ENCODE measurements at places on chromosomes 16 and 17. TPM values are rescaled to one million over a fixed set of nuclear protein-coding genes. Genes with fewer than 3 reads are reported as not detected.

GRCh38 chr17:79137015-79137788 is 62.6 kb downstream of the ENGASE start:
- no peak for DNase-seq

GRCh38 chr17:41734139-41734948 is at the start of gene HAP1:
TSS of gene HAP1 (minus strand) at chr17:41734643. CDS start at chr17:41734634, 9 bp downstream.
- peak; percentile 8 for DNase-seq

- DNase-seq: no peak
Measured at GRCh38 chr17:74403512-74404137, 28.3 kb upstream of the GPRC5C start.

DNA sequence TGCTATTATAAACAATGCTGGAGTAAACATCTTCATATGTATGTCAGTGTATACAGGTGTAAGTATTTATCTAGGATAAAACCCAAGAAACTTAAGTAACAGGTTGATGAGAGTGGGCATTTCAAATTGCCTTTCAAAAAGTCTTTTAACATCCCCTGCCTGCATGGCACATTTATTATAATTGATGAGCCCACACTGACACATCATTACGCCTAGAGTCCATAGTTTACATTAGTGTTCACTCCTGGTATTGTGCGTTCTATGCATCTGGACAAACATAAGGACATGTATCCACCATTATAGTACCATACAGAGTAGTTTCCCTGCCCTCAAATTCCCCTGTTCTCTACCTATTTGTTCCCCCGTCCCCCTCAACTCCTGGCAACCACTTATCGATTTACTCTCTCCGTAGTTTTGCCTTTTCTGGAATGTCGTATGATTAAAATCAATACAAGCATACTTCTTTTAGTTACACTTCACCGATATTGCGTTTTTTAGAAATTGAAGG is 53.7 kb downstream of the NACA2 start:
- no peak for DNase-seq

The UNKL gene
- total RNA-seq: 3.6 TPM

GRCh38 chr17:73325527-73325842 is 13.7 kb upstream of the CDC42EP4 start:
- peak; percentile 63 for DNase-seq

The CETP gene
- total RNA-seq: not detected

DNA sequence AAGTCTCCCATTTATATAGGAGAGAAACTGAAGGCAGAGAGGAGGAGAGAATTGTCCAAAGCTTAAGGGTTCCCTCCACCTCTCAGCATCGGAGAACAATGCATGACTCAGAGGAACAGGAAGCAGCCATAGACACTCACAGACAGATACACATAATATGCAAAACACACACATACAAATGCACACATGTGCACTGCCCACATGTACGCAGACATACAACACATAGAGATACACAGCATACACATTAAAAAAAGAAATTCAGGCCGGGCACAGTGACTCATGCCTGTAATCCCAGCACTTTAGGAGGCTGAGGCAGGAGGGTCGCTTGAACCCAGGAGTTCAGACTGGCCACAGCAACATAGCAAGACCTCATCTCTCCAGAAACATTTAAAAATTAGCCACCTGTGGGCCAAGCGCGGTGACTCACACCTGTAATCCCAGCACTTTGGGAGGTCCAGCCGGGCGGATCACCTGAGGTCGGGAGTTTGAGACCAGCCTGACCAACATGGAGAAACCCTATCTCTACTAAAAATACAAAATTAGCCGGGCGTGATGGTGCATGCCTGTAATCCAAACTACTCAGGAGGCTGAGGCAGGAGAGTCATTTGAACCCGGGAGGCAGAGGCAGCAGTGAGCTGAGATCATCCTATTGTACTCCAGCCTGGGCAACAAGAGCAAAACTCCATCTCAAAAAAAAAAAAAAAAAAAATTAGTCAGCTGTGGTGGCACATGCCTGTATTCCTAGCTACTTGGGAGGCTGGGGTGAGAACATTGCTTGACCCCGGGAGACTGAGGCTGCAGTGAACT is 11.3 kb downstream of the ERAL1 start:
- DNase-seq: no peak

GRCh38 chr16:9226924-9227323 is 135.5 kb downstream of the HAPSTR1 start:
- DNase-seq: no peak

DNA sequence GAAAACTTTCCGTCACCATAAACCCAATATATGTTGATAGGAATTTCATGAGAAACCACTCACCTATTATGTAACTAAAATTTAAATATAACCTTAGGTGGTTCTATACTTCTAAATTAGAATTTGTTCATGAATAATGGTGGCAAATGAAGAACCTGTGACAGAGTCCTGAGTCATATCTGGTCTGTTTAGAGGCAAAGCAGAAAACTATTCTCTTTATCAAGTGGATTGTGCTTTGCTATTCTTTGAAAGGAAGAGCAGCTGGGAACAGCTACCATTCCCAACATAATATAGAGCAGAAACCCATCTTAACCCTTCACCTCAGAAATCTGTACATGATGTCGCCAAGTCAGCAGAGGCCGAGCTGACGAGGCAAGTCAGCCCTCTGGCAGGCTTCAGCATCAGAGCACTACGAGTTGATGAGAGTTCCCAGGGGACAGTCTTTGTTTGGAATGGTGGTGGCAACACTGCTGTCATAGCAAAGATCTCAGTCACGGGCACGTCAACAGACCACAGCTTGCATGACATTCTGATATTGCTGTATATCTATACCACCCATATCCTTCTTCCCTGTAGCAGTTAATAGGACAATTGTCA is 631.9 kb upstream of the CA10 start:
- DNase-seq: no peak

GRCh38 chr17:38961413-38961812 is 5.8 kb downstream of the FBXO47 start:
- DNase-seq: no peak

DNA sequence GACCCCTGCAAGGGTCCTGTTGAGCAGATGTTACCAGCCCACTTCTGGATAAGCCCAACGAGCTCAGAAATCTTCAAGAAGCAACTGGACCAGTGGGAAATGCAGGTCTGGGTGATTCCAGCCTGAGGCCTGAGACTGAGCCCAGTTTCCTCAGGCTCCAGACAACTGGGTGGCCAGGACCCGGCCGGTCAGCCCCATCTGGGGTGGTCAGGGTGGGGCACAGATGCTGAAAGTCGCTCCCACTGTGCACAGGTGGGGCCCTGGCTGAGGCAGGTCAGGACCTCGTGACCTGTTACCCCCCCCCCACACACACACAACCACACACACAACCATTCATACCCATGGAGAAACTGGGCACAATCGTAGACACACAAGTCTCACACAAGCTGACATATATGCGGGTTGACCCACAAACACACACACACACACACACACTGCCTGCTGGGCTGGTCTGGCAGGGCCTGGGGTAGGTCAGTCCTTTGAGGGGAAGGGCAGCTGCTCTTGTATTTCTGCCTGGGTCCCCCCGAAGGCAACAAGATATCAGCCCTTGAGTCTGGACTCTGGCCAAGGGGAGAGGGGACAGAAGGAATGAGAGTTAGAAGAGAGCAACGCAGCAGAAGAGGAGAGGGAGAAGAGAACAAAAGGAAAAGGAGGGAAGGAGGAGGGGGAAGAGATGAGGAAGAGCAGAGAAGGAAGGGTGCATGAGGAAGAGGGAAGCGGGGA is 99.0 kb upstream of the CDH5 start:
- no peak for DNase-seq
